Heart left ventricle (tissue), 16 donors: ENCODE measurements at places on chromosomes 13 and 19. TPM values are rescaled to one million over a fixed set of nuclear protein-coding genes. Genes with fewer than 3 reads are reported as not detected.

DNA sequence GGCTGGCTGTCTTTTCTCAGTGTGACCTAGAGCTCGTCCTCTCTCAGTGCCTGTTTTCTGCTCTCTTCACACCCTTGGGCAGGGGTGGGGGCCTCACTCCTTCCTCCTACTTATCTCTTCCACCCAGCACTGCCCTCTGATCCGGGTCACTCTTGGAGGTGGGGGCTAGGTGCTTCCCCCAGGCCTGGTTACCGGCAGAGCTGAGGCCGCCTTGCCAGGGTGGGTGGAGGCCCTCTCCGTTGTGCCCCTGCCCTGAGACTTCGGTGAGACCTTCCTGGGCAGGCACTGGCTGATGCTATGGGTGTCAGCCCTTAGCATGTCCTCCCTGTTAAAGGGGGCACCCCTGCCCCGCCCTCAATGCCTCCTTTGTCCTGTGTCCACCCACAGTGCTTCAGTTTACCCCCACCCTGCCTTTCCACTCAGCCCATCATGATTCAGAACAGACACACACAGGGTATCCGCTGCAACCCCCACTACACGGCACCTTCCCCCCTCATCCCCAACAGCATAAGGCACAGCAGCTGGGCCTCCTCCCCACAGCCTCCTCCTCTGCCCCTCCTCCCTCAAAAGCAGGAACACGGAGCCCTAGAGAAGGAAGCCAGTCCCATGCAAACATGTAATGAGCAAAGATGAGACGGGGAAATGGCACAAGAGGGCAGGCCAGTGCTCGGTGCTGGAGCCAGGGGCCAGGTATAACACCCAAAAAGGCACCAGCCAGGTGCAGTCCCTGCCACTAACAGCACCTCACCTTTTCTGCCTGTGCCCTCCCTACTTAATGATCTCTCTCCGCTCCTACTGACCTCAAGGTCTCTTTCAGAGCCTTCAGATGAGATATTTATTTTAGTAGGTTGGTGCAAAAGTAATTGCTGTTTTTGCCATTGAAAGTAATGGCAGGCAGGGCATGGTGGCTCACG, 9.8 kb downstream of the ZGLP1 start:
- peaks cover 15% of the 10 kb centered on the region for H3K27me3 ChIP-seq
- no peaks in the 10 kb centered on the region for H3K36me3 ChIP-seq
- no peak for DNase-seq
- peak overlapping the region; percentile 13 for H3K27ac ChIP-seq

DNA sequence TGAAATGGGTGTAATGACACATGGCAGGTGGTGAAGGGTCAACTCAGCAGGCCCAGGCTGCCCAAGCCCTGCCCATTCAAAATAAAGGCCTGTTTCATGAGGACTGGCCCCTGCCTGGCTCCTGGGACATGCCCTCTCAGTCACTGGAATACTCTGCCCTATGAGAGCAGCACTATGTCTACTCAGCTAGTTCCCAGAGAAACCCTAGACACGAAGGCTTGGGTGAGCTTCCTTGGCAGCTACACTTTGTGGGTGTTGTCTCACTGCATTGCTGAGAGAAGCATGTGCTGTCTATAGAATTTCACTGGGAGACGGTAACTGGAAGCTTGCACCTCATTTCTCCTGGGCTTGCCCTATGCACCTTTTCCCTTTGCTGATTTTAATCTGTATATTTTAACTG, 752.8 kb downstream of the LIG4 start:
- no peak for DNase-seq
- no peak overlapping the region for H3K27ac ChIP-seq
- no peaks in the 10 kb centered on the region for H3K36me3 ChIP-seq
- H3K4me1 ChIP-seq: no peaks in the 10 kb centered on the region
- no peak overlapping the region for H3K4me3 ChIP-seq

GRCh38 chr19:13076787-13077186, 25.9 kb downstream of the LYL1 start:
- no peak overlapping the region for H3K4me3 ChIP-seq
- no peaks in the 10 kb centered on the region for H3K36me3 ChIP-seq
- DNase-seq: no peak

KIR2DL4 gene
- not detected for total RNA-seq

ACP7 gene
- not detected for total RNA-seq
